ENCODE measurements at places on chromosomes 4 and X.
A peak's percentile ranks its signal among the peaks of the same experiment; 100 is the strongest.

DNA sequence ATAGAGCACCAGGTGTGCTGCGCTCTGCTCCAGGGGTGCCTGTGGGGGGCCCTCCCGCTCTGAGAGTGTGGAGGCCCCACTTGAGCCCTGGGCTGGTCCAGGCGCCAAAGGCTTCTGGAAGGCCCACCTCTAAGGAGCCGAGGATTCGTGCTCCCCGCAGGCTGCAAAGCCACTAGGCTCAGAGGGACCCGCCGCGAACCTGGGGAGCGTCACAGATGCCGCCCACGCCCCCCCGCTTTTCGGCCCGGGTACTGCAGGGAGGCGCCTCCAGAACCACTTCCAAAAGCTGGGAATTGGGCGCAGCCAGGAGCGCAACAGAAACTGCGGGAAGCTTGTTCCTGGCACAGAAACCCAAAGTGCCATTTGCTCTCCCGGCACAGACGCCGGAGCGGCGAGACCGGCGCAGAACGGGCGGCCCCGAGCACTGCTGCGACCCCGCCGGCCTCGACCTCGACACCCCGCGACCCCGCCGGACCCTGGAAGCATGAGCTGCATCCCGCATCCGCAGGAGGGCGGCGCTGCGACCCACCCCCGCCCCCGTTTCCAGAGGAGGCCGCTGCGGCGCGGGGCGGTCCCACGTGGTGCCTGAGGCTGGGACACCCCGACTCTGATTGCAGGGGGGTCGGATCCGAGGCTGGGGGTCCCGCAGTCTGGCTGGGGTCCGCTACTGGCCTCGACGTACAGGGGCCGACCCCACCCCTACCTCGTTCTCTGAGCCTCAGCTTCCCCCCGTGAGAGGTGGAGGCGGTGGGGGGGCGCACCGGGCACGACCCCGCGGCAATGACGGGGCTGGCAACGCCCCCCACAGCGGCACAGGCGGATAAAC, 30.8 kb downstream of the CPLX1 start:
- no peak for DNase-seq

- no peak for DNase-seq
Observed at GRCh38 chr4:67678612-67679011, 22.3 kb downstream of the UBA6 start.

- DNase-seq: no peak
Observed at GRCh38 chr4:31877429-31877828, 1157.3 kb downstream of the PCDH7 start.

GRCh38 chrX:46758163-46758955, 559 bp downstream of the SLC9A7 start:
- DNase-seq: peak; percentile 6

- DNase-seq: no peak
Observed at GRCh38 chr4:19266566-19266965, 985.1 kb upstream of the SLIT2 start.

DNA sequence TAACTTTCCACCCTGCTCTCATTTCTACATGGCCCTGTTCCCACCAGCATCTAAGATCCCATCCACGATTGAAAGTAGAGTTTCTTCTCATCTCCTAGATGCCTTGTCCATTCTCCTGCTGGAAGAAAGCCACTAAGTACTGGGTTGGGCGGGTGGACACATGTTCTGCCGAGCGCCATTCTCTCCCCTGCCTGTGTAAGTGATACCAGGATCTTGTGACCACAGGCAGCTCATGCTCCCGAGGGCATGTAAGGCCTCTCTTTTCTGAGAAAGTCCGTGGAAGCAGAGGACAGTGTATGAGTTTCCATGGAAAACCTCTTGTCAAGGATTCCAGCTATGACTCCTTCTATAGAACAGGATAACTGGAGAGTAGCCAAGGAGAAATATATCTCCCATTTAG, 3.3 kb upstream of the SLC25A4 start:
- DNase-seq: no peak

GRCh38 chr4:7002336-7002735, 40.8 kb upstream of the TADA2B start:
- DNase-seq: no peak

GRCh38 chr4:109877400-109877799, 29.5 kb downstream of the LRIT3 start:
- no peak for DNase-seq
